B cell (primary cell): ENCODE measurements at places on chromosomes 4 and X.

GRCh38 chr4:153096344-153096743, 107.9 kb upstream of the TRIM2 start:
- DNase-seq = no peak

GRCh38 chr4:84569009-84569408, 13.9 kb upstream of the CDS1 start:
- no peak for DNase-seq

DNA sequence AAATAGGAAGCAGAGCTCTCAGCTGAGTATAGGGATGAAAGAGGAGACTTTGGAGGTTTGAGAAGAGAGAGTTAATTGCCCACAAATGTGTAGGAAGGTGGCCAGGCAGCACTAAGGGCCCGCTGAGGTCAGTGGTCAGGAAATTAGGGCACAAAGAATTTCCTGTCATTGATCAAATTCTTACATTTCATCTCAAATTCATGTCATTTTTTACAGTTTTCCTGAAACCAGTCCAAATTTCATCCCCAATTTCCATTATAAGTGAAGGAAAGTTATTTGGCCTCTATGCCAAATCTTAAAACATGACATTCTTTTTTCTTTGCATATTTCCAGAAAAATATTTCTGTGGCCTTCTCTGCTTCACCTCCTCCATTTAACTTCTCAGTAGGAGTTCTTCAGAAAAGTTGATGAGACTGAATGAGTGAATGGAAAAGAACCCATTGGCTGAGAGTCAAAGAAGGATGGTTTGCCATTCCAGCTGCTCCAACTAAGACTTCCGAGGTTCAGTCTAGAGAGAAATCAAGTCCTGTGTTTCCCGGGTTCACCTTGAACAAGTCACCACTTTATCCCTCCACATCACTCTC, 68.7 kb upstream of the SPRY1 start:
- no peak for DNase-seq

GRCh38 chr4:169800541-169800940, 42.8 kb upstream of the HPF1 start:
- no peak for DNase-seq

GRCh38 chr4:55256787-55257186, 89.3 kb upstream of the SRD5A3 start:
- no peak for DNase-seq

- no peak for DNase-seq
Observed at GRCh38 chr4:16785793-16786527, 112.5 kb downstream of the LDB2 start.

- DNase-seq = no peak
Observed at GRCh38 chrX:150564838-150565237, 3.6 kb upstream of the MTM1 start.

GRCh38 chr4:148056879-148057278, 325.0 kb downstream of the ARHGAP10 start:
- DNase-seq = peak; percentile 86

- DNase-seq = no peak
Observed at GRCh38 chr4:2596611-2597010, 60.2 kb downstream of the FAM193A start.

DNA sequence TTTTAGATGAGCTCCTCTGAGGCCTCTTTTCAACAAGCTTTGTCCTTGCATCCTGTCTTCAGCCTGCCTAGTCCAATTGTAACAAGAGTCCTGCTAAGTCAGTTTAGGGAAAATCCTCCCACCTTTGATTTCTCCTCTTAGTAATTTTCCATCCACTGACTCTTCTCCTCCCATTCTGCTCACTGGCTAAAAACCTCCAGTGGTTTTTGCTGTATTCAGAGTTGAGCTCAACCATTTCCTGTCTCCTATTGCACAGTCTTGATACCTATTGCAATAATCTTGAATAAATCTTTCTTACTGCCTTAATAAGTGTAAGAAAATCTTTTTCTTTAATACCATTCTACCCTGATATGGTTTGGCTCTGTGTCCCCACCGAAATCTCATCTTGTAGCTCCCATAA, 117.8 kb upstream of the ENPP6 start:
- DNase-seq = no peak

DNA sequence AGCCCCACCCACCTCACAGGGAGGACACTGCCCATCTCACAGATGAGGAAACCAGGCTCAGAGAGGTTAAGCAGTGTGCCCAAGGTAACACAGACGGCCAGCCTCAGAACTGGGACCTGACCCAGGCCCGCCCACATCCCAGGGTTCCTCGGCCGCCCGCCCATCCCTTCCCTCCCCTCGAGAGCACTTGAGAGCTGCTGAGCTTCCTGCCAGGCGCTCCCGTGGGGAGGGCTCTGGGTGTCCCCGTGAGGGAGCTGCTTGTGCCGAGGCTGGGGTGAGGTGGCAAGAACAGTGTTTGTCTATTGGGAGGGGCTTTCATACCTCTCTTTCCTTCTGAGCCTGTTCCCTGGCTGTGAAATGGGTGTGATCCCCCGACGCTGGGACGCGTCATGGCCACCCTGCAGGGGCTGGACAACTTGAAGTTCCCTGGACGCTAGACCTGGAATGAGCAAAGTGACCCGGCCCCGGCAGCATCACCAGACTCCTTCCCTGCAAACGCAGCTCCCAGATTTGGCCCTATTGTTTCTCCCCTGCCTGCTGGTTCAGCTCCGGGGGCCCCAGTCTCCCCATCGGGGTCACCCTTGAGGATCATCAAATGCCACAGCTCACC, 204.9 kb downstream of the AFAP1 start:
- DNase-seq = no peak

DNA sequence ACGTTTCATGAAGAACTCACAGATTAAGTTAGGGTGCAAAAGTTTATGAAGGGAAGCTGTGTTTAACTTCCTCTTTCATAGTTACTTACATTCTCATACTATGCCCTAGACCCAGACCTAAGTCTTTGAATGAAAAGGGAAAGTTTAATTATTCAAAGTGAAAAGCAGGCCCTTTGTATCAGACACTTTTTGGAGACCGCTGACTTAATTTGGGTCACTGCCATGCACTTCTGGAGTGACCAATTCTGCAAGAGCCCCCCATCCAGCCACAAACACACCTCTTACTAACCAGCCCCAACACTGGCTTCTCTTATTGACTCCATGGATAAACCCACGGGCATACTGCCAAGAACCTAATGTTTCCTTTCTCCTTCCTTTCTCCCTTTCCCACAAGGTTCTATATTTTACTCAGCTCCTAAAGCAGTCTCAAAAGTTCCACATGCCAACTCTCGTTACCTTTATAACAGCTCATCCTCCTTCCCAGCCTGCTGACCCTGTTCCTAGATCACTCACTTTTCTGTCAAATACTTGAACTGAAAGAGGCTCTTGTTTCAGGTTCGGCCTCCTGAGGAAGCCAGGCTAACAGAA, 34.5 kb downstream of the ABCE1 start:
- peak; percentile 50 for DNase-seq
